Sigmoid colon (tissue), 7 donors: ENCODE measurements at places on chromosomes 11 and 22. TPM values are rescaled to one million over a fixed set of nuclear protein-coding genes. Genes with fewer than 3 reads are reported as not detected.
A peak's percentile ranks its signal among the peaks of the same experiment; 100 is the strongest.

DNA sequence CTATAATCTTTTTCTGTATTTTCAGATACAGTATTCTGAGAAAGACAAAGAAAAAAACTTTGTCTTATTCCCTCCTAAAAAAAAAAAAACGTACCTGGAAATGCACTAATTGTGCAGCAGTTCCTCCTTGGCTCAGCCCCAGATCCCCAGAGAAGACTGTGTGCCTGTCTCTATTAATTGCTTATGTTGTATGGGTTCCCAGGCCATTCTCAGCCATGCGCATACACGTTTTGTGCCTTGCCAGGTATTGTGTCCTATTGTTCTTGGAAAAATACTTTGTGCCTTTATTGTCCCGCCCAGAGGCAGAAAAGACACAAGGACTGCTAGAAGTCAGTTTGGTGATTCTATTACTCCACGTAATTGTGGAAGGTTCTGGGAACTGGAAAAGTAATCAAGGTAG is 91.2 kb downstream of the PIWIL4 start:
- DNase-seq: no peak

DNA sequence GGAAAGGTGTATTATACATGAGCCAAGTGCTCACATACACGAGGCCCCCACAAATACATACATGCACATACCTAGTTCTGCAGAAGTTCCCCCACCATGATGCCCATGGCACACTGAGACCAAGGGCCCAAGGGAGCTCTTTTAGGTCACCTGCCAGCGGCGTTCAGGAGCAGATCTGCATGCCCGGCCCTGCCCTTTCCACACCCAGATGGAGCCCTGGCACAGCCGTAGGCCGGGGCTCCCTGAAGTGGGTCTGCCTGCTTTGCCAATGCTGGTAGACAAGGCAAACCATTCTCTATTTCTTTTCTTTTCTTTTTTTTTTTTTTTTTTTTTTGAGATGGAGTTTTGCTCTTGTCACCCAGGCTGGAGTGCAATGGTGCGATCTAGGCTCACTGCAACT is 21.5 kb downstream of the NFAM1 start:
- DNase-seq: no peak

DNA sequence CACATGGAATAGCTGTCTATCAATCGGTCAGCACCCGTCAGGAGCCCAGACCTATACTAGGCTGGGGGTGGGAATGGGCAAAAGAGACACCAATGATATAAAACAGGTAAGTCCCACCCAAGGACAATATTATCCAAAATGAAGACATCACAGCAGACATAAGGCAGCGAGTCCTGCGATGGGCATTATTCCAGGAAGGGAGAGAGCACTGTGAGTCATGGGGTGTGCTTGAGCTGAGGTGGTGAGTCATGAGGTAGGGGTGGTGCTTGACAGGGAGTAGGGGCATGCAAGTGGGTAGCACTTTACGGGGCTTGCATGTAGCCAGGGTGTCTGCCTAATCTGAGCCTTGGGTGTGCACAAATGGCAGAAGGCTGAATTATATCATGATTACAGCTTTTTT is 605.0 kb upstream of the CADM1 start:
- DNase-seq: no peak

The PDGFD gene
- total RNA-seq: 7.9 TPM

The SAA1 gene
- 1.9 TPM for total RNA-seq

DNA sequence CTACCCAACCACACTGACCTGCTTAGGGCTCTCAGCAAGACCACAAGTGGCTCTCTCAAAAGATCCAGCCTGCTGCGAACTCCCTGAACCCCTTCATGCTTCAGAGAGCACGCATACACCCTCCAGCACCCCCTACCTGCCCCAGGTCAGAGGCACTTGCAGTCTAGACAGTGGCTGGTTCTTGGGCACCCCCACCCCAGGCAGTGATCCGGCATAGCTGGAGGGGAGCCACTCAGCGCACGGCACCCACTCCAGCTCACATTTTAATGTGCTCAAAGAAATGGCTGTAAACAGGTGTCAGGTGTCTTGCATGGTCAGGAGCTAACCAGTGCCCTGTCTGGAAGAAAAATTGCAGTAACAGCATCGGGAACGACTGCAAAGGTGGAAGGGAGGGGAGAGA is 140.8 kb downstream of the PKNOX2 start:
- no peak for DNase-seq

DNA sequence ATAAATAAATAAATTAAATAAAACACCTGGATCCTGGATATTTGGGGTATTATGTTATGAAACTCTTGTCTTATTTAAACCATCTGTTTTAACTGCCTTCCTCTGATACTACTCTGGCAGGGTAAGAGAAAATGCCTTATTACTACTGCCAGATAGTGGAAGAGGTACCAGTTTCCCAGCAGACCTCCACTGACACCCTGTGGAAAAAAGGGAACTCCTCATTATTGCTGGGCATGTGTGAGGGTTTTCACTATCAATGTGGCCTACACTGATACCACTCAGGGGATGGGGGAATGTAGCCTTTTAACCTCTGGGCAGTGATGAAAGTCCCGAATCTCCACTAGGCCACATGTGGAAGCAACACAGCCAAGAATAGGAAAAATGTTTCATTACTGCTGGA is 121.0 kb downstream of the LUZP2 start:
- no peak for DNase-seq

DNA sequence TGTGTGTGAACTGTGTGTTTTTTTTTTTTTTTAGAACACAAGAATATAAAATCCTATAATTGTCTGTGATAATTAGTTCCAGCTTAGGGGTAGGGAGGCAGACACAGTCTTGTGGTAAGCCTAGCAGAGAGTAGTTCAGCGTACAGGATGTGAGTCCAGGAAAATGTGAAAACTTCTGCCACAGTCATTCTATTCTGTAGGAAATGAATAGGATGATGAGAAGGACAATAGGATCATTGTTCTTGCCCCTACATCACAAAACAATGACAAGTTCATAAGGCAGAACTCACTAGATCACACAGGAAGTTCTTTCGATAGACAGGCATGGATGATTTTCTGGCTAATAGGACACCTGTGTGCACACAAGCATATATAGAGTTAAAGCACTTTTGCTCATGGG is 132.2 kb downstream of the NAV2 start:
- DNase-seq: no peak

The LARGE2 gene
- total RNA-seq: not detected

The EFCAB6 gene
- 3.3 TPM for total RNA-seq

GRCh38 chr11:114280696-114281095 is 15.5 kb upstream of the NNMT start:
- peak; percentile 82 for DNase-seq
